Activated CD8-positive, alpha-beta T cell treated with anti-CD3 and anti-CD28 coated beads for 36 hours (primary cell): ENCODE measurements at places on chromosomes 11 and 22.

GRCh38 chr11:79304599-79305212, 136.1 kb downstream of the TENM4 start:
- no peak for DNase-seq

GRCh38 chr11:73734993-73735392, 25.9 kb downstream of the RAB6A start:
- no peak for DNase-seq

- DNase-seq = peak; percentile 93
These were observed at the start of gene APOBEC3C for GRCh38 chr22:39013942-39014722. APOBEC3C (plus strand) TSS chr22:39014257; CDS start chr22:39014363, 106 bp downstream.

GRCh38 chr11:65293909-65294381, 20.7 kb upstream of the CDC42EP2 start:
- no peak for DNase-seq

GRCh38 chr11:75135021-75135650, 15.8 kb upstream of the SLCO2B1 start:
- DNase-seq = no peak

DNA sequence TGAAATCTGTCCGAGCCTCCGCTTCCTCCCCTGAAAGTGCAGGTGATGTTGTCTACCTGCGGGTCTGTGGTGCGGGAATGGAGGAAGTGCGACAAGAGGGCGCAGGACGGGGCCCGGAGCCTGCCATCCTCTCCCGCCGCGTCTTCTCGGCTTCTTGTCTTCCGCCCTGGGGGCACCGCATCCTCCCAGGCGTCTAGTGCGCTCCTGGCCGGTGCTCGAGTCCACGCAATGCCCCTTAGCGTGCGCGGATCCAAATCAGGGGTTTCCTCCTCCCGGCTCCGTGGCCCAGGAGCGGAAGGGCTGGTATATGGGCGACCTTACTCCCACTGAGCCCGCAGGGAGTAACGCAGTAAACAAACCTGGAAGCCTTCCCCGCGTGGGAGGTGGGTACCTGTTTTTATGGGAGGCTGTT, 405 bp downstream of the SFI1 start:
- peak; percentile 57 for DNase-seq

DNA sequence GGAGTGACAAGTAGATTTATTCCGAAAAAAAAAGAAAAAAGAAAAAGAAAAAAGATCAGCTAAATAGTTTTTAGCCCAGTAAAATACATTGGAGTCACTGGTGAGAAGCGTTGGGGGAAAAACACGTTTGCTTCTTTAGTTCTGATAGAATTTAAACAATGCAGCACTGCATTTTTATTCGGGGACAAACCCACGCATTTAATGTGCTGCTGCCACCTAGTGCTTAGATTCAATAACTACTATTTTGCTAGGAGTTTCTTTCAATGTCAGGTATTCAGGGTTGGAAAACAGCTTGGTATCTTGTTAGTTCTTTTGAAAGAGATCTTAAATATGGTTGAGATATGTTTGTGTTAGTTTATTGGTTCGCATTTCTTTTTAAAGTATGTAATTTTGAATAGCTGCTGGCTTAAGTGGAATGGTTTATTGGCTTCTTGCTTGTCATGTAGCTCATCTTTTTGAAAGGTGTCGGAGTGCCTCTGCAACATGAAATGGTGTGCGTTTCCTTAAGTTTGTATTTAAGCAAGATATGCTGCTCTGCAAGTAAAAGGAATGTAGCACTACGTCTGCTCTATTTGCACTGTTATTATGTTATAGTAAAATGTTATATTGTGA, 41.9 kb downstream of the SVIP start:
- DNase-seq = peak; percentile 41

DNA sequence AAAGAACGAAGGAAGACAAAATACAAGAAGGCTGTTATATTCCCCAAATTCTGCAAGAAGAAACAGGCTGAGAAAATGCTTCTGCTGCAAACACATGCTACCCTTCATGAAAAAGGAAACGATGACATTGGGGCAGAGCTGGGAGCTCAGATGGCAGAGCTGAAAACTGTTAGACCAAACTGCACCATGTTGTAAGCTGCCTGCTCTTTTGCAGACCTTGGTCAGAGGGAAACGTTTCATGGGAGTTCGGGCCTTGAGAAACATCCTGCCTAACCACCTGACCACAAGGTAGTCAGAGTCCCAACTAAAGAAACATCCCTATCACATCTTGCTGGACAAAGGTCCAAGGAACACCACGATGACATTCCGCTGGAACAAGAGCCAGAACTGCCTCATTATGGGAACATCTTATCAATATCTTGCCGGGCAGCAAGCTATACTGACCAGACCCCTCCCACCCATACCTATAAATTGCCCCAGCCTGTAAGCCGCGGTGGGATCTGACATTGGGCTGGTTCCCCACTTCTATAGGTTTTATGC, 110.7 kb upstream of the CTSC start:
- DNase-seq = no peak

- no peak for DNase-seq
These were observed 83.6 kb downstream of the PIWIL4 start for GRCh38 chr11:94650756-94651155.

- DNase-seq = no peak
These were observed 23.0 kb downstream of the USP47 start for GRCh38 chr11:11864803-11865202.

GRCh38 chr11:117380676-117381075, 53.0 kb downstream of the CEP164 start:
- DNase-seq = no peak

GRCh38 chr11:1221848-1222311, 986 bp upstream of the MUC5B start:
- no peak for DNase-seq

GRCh38 chr11:72724851-72725723, 27.1 kb downstream of the ARAP1 start:
- DNase-seq = peak; percentile 91

- peak; percentile 92 for DNase-seq
These were observed 22.2 kb upstream of the NAP1L4 start for GRCh38 chr11:3014057-3014938.

- DNase-seq = peak; percentile 15
These were observed 700 bp upstream of the DEPDC5 start for GRCh38 chr22:31753005-31753633.

GRCh38 chr11:46729110-46730027, 10.4 kb downstream of the F2 start:
- DNase-seq = no peak

- no peak for DNase-seq
These were observed 32.6 kb downstream of the SVIP start for GRCh38 chr11:22797047-22797446.

- no peak for DNase-seq
These were observed at the start of gene ALDH3B2 for GRCh38 chr11:67674442-67674871. ALDH3B2 (minus strand) TSS chr11:67674623; CDS start chr11:67666935, 7,688 bp downstream.

DNA sequence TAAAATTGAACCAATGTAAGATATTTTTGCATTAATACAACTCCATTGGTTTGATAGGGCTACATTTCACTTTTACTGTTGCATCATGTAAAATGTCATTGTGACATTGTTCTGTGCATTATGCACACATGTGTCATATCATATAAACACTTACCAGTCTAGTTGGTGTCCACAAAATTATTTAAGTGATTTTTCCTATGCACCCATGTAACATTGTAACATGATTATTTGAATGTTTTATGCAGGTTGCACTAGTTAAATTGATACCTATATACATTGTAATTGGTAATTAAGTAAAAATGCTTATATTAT, 9.6 kb upstream of the BIRC3 start:
- no peak for DNase-seq

DNA sequence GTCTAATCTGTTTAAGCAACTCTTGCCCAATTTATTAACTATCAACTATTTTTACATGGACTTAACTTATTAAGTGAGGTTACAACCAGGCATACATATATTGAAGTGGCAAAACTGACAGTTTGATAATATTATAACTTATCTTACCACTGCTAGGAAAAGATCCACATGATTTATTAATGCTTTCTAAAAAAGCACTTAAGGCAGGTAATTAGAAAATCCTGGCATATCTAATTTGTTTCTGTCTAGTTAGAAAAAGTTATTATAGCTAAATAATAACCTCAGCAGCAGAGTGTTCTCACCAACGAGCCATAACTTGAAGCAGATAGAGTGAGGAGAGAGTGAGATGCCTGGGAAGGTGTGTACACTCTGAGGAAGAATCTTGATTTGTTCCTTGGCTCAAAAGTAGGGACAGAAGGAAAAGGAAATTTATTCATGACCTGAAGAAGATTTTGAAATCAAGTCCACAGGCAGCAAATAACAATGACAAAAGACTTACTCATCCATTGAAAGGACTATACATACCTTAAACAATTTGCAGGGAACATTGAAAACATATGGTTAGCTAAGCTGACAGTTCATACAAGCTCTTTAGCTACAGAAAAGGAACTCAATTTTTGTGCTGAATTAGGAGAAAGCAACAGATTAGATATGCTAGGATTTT, 7.1 kb upstream of the MUC15 start:
- no peak for DNase-seq

DNA sequence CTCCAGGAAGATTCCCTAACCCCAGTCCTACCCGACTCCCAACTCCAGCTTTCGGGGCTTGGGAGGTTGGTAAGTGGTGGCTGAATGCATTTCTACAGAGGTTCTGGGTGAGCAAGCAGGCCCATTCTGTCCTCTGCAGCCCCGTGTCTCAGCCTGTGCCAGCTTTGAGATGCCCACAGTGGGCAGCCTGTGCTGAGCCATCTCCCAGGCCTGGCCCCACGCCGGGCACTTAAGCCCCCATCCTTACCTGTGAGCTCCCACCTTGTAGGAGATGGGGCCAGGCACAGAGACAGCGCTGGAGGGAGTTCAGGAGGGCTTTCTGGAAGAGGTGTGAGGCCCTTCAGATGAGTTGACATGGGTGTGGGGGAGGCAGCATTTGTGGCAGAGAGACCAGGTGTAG, 54.5 kb downstream of the ANO1 start:
- DNase-seq = no peak

DNA sequence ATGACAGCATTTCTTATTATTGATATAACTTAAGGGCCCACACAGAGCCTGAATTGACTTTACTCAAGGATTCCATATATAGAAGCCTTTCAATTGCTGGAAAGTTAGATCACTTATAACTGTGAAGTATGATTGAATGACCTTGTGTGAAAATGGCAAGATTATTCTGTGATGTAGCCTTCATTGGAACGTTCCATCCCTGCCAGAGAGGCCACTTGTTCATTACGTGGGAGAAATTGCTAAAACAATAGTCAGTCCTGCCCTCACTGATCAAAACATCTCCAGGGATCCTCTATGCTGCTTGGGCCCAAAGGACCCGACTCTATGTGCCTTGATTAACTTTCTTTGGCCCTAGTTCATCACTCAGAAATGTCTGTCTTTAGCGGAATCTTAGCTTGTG, 159.5 kb upstream of the BLID start:
- DNase-seq = no peak

DNA sequence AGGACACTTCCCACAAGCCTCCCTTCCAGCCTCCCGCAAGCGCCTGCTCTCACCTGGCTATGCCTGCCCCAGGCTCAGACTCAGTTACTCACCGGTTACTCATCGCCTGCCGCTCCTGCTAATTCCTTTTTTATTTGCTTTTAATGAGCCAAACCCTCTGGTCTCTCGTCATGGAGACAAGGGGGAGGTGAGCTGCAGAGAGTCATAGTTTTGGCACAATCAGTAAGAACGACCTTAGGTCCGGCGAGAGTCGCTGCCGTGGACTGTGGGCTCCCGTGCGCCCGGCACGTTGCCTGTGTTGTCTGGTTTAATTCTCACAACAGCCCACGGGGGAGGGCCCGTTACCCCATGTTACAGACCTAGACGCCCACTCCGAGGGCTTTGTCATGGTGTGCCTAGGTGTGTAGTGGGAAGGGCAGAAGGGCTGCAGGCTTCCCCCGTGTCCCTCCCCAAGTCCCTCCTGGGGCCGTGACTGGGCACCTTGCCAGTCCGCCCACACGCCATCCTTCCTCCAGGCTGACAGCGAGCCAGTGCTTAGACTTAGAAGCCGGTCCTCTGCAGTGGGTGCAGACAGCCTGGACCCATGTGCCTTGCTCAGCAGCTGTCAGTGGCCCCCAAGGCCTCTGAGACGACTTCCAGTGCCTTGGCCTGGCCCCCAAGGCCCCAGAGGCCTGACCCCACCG, 42.2 kb downstream of the WNT7B start:
- DNase-seq = peak; percentile 3

DNA sequence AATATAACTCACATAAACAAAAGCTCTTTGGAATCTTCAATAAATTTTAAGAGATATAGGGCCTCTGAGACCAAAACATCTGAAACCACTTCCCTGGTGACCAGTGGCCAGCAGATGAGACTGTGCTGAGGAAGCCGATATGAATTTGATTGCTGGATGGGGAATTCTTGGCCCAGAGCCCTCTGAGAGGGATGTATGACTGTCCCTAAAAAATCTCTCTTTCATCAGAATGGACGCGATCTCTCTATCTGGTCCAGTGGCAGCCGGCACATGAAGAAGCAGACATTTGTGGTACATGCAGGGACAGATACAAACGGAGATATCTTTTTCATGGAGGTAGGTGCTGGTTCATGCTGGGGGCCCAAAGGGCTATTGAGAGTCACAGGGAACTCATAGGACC, 37.5 kb downstream of the MYBPC3 start:
- DNase-seq = no peak

DNA sequence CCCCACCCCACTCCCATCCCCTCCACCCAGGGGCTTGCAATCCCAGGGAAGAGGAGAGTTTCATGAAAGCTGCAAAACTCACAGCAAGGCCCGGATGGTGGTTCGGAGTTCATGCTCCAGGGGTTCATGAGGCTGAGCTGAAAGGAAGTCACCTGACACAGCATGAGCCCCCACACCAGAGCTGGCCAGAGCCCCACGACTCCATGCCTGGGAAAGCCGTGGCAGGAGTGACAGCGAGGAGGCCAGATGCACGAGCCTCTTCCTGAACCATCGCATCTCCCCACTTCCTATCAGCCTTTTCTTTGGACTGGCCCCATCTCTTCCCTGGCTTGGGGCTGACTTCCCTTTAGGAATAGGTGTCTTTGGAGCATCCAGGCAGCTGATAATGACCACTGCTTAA, 105.8 kb downstream of the ABTB2 start:
- DNase-seq = no peak
